ENCODE measurements at places on chromosomes 4 and X.
A peak's percentile ranks its signal among the peaks of the same experiment; 100 is the strongest.

GRCh38 chrX:113743069-113743468 is 840.8 kb upstream of the HTR2C start:
- DNase-seq, result no peak

GRCh38 chr4:107930821-107931774 is at the start of gene CYP2U1:
Gene CYP2U1 (plus strand): TSS chr4:107931549. CDS start chr4:107931644, 95 bp downstream.
- peak; percentile 80 for DNase-seq

- DNase-seq, result no peak
These were observed 418.5 kb upstream of the HS3ST1 start for GRCh38 chr4:11847167-11847566.

- DNase-seq, result no peak
These were observed 34.1 kb upstream of the SCML1 start for GRCh38 chrX:17703201-17703600.

DNA sequence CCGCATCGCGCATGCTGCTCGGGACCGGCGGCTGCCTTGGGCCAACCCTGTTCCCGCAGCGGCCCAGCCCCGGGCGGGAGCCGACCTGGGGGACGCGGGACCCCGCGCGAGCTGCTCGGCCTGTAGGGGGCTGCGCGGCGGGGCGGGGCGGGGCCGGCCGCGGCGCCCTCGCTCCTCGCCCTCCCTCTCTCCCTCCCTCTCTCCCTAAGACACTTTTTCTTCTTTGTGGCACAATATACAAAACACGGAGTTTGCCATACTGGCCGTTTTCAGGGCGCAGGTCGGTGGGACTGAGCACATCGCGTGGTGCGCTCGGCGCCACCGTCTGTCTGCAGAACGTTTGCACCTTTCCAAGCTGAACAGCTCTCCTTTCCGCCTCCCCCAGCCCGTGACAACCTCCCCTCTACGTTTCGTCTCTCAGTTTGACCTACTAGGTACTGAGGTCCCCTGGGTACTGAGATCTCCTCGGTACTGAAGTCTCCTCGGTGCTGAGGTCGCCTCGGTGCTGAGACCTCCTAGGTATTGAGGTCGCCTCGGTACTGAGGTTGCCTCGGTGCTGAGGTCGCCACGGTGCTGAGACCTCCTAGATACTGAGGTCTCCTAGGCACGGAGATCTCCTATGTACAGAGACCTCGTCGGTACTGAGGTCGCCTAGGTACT is 261.1 kb upstream of the PLCXD1 start:
- peak; percentile 15 for DNase-seq

- DNase-seq, result no peak
These were observed 125.8 kb downstream of the SMIM20 start for GRCh38 chr4:26039639-26040359.

GRCh38 chrX:19968276-19968675 is 22.6 kb downstream of the BCLAF3 start:
- no peak for DNase-seq

DNA sequence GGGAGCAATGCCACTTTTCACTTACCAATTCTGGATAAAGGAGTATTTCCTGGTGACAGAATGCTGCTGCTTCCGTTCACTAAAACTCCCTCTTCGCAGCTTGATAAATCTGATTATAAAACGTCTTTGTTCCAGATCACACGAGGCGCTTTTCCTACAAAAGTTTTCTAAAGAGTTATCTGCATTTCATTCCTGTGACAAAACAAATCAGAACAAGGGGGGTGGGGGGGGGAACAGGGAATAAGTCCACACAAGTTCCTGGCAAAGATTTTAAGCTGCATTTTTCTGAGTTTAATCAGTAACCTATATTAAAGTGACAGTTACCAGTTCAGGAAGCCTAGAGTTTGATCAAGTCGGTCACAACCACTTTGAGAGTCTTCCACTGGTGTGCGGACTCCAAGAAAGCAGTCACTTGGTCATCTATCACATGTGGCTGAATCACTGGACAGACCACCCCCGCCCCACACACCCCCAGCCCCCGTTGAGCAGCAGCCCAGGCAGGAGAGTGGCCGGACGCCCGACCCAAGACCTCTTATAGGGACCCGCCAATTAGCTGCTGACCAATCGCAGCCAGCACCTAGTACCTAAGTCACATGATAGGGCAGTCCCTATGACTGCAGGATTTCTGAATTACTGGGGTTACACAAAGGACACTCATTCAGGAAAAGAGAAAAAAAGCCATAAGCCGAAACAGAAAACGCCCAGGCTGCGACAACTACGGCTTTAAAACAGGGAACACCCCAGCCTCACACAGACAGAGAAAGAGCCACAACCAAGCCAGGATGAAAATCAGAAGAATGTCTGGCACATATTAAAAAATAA is 569.3 kb upstream of the DIPK2B start:
- no peak for DNase-seq

DNA sequence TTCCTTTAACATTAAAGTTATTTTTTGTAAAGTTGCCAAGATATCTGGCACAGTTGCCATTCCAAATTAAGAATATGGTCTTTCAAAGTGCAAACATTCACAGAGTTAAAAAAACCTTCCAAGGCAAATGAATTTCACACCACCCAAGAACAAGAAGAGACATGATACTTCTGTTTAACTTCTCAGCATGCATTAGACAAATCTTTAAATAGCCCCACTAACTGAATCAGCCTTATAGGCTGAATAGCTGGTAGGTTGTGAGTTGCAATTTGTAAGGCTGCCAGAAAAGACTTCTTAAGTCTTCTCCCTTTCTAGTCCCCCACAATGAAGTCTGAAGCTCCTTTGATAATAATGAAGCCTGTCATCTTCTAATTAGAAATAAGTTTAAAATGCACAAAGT is 95.6 kb downstream of the MAPK10 start:
- DNase-seq, result no peak

GRCh38 chr4:7426525-7427171 is 8.1 kb downstream of the PSAPL1 start:
- DNase-seq, result peak; percentile 6

GRCh38 chr4:94228493-94229216 is 21.0 kb downstream of the SMARCAD1 start:
- DNase-seq, result no peak

GRCh38 chrX:39782276-39782675 is 315.5 kb downstream of the BCOR start:
- no peak for DNase-seq

DNA sequence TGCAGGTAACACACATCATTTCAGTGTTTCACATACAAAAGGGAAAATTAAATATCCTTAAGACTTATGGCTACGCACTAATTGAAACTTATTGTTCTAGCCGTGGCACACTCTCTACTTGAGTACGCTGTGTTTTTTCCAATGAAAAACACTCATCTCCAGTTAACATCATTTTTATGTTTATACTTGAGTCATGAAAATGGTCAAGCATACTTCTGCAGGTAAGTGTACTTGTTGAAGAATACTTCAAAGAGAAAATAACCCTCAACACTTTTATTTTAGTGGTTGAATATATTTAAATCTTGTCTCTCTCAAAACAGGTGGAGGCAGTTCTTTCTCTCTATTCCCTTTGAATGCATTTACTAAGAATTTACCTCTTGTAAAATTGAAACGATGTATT is 538.7 kb upstream of the PCDH7 start:
- DNase-seq, result no peak

DNA sequence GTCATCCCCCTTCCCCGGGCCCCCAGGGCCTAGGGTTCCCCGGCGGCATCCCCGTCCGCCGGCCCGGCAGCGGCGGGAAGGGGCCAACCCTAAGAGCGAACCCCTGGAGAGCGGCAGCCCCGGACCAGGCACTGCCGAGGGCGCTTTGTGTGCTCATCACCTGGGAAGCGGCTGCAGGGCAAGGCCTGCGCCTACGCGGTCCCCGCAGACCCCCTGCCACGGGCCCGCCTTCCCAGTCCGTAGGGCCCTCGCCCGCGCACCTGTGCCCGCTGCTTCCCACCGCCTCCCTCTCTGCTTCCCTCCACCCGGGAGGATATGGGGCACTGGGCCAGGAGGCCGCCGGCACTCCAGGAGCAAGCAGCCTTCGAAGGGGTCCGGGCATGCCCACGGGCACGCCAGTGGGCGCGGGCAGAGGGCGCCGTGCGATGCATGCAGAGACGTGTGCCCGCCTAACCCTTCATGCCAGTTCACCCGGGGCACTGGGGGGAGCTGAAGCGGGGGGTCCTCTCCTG is 2.6 kb downstream of the FLNA start:
- no peak for DNase-seq
